ENCODE measurements at places on chromosomes 4 and X.

DNA sequence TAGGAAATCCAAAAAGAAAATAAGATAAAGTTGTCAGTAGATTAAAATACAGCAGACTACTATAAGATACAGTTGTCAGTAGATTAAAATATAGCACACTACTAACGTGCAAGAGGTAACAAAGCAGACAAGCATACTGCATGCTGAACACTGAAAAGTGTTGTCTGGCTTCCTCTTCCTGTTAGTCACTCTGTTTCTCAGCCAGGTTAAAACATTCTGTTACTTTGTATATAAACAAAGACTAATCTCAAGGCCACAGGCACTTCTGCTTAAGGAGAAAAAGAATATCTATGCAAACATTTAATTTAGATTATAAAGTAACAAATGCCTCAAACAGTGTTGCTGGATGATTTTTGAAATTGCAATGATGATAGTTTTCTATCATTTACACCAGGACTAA, 41.0 kb upstream of the SCD5 start:
- DNase-seq, result no peak

- no peak for DNase-seq
Observed at GRCh38 chr4:102285831-102286230, 59.5 kb downstream of the SLC39A8 start.

DNA sequence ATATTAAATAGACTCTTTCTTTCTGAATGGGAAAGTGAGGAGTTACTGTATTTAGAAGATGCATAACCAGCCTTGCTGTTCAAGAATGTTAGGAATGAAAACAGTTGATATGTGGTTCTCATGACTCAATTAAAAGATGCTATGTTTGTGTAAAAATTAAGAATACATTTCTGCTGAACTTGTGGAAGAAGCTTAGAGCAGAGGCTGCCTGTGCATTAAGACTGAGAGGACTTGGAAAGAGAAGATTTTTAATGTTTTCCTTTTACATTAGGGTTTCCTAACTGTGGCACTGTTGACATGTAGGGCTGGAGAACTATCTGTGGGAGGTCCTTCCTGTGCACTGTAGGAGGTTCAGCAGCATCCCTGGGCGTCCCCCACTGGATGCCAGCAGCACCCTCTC, 137.7 kb downstream of the GPR143 start:
- DNase-seq, result no peak

DNA sequence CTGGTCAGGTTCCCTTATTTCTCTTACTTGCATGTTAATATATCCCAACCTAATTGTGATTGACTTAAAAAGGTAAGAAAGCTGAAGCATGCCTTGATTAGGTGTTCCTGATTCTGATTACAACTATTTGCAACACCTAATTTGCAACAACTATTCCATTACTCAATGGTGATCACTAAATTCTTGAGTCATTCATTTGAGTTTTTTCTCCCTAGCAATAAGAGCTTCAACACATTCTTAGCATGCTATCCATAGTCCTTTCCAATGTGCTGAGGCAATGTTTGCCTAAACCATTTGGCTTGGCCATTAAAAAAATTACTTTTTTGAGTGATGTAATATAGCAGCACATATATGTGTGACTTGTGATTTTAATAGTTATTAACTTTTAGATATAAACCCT, 851.4 kb downstream of the TRAM1L1 start:
- no peak for DNase-seq

DNA sequence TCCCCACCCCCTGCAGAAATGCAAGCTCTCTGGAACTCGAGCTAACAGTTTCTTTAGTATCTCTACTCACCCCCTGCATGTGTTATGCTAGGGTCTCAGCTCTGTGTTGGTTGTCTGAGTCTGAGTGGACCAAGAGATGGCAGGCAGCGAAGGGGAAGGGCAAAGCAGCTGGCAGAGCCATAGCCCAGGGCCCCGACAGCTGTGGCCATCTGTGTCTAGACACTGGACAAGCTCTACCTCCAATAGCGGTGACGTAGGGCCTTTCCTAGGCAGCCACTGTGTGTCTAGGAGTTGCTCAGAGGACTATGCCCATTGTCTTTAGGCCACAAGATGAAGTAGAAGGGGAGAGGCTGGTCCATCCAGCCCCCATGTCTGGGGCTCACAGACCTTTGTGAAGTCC, 79.2 kb downstream of the EFNB1 start:
- no peak for DNase-seq

DNA sequence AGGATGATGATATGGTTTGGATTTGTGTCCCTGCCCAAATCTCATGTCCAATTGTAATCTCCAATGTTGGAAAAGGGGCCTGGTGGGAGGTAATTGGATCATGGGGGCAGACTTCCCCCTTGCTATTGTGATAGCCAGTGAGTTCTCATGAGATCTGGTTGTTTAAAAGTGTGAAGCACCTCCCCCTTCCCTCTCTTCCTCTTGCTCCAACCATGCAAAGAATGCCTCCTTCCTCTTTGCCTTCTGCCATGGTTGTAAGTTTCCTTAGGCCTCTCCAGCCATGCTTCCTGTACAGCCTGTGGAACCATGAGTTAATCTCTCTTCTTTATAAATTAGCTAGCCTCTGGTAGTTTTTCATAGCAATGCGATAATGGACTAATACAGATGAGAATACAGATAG, 19.7 kb upstream of the ALG13 start:
- DNase-seq, result no peak

DNA sequence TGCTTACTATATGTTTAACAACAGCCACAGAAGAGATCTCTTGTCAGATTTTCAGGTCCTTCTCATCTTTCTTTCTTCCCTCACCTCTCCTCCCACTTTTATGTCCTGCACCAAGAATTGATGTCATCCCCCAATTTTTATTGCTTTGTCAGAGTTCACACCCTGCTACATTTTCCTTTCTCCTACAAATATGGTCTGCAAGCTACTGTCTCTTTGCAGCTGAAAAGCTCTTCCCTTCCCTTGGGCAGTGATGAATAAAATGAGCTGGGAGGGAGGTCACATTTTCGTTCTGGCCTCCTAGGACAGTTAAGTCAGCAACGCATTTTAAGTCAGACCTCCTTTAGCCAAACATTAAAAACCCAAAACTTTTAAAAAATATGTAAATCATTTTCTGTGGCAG, 26.7 kb upstream of the VEGFD start:
- DNase-seq, result no peak

GRCh38 chr4:38323141-38323641, 340.8 kb upstream of the KLF3 start:
- peak; percentile 48 for DNase-seq

DNA sequence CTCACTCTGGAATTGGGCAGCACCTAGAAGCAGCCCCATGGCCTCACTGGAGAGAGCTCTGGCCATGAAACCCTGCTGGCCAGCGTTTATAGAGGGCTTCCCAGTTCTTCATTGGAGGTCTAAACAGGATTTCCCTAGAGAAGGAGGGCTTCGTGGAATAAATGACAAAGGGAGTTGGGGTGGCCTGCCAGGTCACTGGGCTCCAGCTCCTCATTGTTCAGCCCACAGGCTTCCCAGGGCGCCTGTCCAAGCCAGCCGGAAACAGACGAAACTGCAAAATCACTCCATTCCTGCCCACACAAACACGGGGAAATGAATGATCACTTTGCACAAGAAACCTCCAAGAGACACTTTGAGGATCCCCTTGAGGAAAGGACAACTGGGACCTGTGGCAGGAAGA, 189.7 kb downstream of the TSPAN5 start:
- DNase-seq, result no peak

DNA sequence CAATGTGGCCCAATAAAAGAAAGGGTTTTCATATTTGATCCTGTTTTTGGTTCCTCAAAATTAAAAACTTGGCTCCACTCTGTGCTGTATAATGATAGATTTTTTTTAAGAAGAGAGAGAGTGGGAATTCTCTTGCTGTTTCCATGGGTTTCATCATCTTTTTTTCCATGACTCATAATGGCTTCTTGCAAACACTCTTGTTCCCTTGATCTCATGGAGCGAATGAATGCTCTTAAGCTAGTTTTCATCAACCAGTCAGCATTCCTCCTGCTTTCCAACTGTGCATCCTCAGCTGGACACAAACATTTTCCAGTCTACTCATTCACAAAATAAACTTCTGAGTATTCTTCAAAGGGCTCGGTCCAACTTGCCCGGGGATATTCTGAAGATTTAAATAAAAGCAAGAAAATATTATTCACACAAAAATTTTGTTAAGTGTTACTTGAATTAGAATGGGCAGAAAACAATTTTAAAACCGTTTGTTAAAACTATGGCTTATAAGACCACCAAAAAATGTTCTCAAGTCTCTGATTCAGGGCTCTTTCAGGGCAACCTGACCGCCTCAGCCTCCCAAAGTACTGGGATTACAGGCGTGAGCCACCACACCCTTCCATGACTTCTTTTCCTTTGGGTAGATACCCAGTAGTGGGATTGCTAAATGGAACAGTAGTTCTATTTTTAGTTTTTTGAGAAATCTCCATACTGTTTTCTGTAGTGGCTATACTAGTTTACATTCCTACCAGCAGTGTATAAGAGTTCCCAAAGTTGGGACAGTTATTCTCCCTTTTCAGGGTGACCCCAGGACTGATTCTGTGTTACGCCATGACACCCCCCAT, 64.7 kb downstream of the TMEM156 start:
- DNase-seq, result peak; percentile 88

GRCh38 chr4:183797011-183797444, 108.1 kb upstream of the STOX2 start:
- no peak for DNase-seq

DNA sequence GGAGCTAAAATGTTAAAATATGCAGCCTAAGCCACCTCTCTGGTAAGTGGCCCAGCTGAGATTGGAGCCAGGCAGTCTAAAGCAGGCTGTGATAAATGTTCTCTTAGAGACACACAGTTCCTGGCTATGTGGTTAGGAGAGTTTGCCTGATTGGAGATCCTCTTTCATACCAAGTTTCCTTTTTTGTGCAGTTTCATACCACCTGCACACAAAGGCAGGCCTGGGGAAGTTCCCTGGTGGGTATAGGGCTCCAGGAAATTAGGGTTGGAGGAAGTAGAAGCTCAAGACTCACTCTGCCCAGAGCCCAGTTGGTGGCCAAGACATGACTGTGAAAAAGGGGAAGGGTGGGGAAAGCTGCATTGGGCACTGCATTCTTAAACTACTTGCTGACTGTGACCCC, 16.9 kb downstream of the CYBB start:
- DNase-seq, result no peak

GRCh38 chr4:99723612-99724011, 66.0 kb upstream of the C4orf54 start:
- peak; percentile 40 for DNase-seq

GRCh38 chrX:8743126-8743732, 11.3 kb upstream of the ANOS1 start:
- peak; percentile 46 for DNase-seq

DNA sequence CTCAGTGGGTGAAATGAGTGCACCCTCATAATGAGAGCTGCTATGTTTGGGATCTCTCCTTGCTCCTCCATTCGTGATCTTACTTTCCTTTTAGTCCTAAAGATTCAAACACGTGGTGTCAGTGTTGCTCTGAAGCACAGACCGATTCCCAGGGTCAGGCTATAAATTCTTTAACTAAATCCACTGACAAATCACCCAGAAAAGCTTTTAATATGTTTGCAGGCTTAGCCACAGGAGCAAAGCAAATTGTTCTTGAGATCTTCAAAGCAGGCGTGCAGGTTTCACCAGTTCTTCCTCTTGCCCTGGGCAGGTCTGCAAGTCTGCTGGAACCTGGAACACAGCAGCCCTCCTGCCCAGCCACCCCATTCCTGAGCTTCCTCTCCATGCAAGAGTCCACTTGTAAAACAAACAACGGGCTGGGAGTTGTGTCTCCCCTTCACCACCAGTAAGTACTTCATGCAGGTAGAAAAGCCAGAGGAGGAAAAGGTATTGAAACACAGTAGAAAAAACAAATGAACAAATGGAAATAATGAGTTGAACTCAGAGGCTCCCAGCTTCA, 70.1 kb upstream of the ENPP6 start:
- no peak for DNase-seq

DNA sequence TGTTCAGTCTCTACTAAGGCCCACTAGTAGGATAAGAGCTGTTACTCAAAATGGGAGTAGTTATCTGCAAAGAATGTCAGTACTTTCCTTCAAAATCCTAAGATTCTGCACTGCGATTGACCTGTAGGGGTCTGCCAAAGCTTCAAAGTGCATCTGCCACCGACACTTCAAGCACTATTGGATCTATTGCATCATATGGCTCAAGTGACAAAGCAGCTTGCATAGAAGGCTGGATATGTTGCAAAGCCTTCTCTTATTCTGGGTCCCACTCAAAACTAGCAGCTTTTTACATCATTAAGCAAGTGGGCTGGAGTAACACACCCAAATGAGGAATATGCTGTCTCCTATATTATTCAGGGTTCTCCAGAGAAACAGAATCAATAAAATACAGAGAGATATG, 115.4 kb upstream of the EMCN start:
- DNase-seq, result no peak

GRCh38 chrX:9466736-9467135, 1.9 kb downstream of the TBL1X start:
- no peak for DNase-seq

GRCh38 chrX:153761863-153762262, 2.2 kb upstream of the PLXNB3 start:
- DNase-seq, result no peak

DNA sequence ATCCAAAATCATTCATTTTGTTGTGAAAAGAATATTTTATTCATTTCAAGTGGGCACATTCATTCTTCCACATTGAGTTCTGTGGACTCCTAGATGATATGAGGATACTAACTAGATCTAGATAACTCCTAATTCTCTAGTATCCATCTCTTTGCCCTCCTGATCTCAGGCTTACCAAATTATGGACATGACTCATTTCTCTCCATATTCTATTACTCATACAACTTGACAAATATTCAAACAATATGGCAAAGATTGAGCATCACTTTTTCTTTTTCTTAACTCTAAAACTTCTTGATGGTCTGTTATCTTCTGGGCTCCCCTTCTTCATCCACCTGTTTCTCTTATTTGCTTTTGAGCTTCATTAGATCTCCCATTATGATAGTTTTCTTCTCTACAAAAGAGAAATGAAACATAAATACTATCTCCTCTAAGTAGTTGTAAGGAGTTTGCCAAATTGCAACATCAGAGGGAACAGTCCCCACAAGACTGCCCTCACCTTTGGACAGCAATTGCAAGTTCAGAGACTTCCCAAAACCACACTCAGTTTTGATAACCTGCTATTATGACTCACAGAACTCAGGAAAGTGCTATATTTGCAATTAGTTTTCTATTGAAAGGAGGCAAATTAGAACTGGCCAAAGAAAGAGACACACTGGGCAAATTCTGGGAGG, 422.9 kb downstream of the SPRY1 start:
- DNase-seq, result peak; percentile 22

DNA sequence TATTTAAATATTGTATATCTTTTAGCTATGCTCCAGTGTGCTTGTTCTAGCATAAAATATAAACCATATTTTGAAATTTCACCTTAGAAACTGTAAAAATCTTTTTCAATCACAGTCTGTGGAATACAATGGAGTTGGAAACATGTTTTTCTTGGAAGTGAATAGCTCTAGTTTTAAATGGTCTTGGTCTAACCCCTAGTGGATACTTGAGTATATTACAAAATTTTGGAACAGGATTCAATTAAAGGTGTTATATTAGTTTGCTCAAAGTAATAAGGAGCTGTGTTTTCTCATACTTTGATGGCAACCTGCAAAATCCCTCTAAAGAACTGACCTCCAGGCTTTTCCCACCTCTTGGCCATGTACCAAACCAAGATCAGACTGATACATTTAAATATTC, 48.2 kb downstream of the STK26 start:
- peak; percentile 61 for DNase-seq

GRCh38 chr4:87005369-87005689, 70.5 kb downstream of the AFF1 start:
- peak; percentile 10 for DNase-seq

Measured in RKO (cell line).